Nucleus accumbens (tissue), 56 donors: ENCODE measurements at places on chromosomes 6 and 20.

DNA sequence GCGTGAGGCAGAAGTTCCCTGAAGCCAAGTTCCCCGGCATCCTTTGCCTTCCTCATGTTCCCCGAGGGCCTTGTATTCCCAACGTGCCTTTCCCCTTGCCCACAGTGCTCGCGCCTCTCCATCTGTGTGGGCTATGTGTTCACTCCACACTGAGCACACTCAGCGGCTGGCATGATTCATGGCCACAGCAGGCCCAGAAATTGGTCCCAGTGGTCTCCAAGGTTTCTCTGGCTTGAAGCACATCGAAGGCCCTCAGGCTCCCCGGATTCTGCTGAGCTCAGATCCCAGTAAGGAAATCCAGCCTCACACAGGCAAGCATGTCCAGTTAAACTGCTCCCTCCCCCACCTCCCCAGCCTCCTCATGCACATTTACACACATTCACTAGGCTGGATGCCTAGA is 123.6 kb downstream of the ISM1 start:
- no peak for DNase-seq

DNA sequence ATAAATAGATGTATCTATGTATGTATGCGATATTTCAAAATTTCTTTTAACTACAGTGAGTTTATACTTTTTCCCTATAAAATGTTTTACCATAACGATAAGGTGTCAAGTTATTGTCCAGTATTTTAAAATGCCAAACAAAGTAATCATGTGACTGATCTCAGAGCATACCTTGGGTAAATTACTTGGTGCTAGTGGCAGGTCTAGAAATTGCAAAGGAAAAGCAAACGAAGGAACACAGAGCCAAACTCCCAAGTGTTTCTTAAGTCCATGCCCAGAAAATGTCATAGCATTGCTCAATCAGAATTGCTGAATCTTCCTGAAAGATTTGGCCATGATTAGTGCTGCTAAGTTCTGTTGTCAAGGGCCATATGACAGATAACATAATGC is 77.5 kb downstream of the CAP2 start:
- DNase-seq = no peak

DNA sequence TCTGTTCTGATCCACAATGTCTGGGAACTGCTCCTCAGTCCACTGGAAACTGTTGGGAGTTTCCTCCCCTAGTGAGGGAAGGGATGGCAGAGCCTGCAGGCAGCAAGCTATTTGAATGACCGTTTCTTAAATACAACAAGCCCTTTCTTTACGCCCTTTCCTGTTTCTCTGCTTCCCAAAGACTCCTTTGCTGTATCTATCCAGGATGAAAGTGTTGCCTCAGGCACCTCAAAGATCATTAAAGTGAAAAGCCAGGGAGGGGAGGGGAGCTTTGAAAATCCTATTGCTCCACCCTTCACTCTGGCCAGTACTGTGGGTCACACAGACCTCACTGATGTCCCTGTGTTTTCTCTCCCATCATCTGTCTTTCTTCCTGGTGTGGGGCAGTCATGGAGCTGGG is 213.1 kb downstream of the RNF144B start:
- no peak for DNase-seq

- no peak for DNase-seq
These were observed 180.9 kb upstream of the DTNBP1 start for GRCh38 chr6:15843764-15844163.

GRCh38 chr6:16591396-16592222 is 169.7 kb downstream of the ATXN1 start:
- no peak for DNase-seq

DNA sequence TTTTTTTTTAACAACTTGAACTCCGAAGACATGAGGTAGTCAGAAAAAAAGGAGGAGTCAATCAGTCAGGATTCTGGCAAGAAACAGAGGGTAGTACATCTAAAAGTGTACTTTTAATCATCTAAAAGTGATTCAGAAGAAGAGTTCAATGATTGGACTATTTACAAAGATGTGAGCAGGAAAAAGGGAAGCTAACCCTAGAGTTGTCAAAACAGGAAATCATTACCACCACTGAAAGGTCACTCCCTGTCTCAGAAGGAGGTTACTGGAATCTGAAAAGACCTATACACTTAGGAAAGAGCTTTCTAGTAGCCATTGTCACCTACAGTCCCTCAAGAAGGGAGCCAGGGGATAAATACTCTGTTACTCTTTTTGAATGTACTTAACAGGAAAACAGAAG is 16.7 kb upstream of the LMBRD1 start:
- DNase-seq = no peak

- DNase-seq = no peak
These were observed 603.5 kb downstream of the UTRN start for GRCh38 chr6:144888621-144889020.

- DNase-seq = no peak
These were observed 2.6 kb downstream of the B4GALT5 start for GRCh38 chr20:49710971-49711666.

GRCh38 chr6:158717341-158718330 is 67.8 kb downstream of the SYTL3 start:
- no peak for DNase-seq

- no peak for DNase-seq
These were observed 296.0 kb downstream of the SMOC2 start for GRCh38 chr6:168737014-168737413.

DNA sequence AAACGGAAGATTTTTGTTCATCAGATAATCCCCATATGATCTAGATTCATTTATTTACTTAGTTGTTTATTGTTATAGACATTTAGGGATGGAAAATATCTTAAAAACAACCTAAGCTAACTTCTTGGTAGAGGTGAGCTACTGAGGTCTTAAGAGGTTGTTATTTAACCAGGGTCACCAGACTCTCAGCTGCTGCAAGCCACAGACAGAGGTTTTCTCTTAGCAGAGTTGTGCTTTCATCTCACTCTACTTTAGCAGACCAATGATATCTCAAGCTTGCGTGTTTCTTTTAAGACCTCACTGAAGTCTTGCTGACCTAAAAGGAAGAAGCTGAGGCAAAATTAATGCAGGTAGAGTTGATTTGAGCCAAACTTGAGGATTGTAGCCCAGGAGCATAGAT is 43.6 kb downstream of the NCOA7 start:
- DNase-seq = no peak

GRCh38 chr6:7041511-7042026 is 66.2 kb upstream of the RREB1 start:
- no peak for DNase-seq

- no peak for DNase-seq
These were observed 12.0 kb downstream of the ZSCAN31 start for GRCh38 chr6:28323813-28324424.
